Stimulated activated CD4-positive, alpha-beta T cell treated with anti-CD3 and anti-CD28 coated beads, Interleukin-2, amount 100 ng/mL, for 24 hours (primary cell): ENCODE measurements at places on chromosomes 6 and 20.

DNA sequence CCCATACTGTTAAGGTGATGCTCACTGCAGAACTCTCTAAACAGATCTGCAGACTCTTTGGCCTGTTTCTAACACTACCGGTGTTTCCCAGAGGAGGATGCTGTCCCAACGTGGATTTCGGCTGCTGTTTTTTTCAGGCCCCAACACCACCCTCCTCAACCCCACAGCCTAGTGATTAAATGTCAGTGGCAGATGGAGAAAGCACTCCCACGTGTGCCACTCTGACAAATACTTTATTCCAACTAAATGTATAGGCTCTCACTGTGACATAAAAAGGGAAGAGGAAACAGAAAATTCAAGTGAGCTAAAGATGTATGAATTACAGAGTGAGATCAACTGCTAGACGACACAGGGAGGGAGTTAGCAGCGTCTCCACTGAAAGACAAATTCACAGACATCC, 3.6 kb downstream of the TBC1D20 start:
- DNase-seq = no peak

GRCh38 chr6:85867595-85867994, 224.9 kb upstream of the SYNCRIP start:
- DNase-seq = no peak

GRCh38 chr20:24097506-24098245, 109.1 kb upstream of the GGTLC1 start:
- no peak for DNase-seq

DNA sequence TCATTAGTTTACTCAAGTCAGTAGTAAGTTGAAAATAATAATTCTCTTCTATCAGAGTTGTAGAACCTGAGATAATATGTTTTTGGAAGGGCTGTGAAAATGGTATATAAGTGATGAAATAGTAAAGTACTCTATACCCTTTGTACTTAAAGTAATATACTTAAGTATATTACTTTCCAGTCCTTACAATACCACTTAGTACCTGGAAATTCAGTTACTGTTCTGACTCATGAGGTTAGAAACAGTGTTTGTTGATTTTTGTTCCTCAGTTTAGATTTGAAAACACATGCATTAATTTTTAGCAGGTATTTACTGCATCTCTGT, 10.1 kb downstream of the TULP4 start:
- no peak for DNase-seq

DNA sequence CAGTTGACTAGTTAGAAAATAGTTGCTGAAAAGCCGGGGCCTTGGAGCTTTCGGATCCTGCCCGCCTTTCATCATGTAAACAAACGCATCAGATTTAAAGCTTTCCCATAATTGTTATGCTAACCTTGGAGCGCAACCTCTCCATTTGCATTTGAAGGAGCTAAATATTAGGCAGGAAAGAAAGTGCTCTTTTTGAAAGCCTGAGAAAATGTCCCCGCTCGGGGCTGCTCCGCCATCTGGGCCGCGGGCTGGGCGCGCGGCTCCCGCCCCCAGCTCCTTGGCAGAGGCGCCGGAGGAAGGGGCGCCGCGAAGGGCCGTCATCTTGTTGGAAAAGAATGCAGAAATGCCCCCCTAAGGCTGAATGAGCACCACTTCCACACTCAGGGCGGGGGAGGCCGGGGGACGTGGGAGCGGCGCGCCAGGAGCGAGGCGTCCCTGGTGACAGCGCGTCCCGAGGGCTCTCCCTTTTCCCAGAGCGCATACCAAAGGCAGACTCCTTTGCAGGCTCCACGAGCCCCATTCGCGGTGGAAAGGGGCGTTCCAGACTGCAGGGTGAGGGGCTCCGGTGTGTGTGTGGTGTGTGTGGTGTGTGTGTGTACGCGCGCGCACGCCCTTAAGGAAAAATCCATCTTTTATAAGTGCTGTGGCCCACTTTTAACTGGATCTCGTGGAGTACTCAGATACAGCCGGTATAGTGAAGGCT, 145.6 kb upstream of the ID4 start:
- no peak for DNase-seq

GRCh38 chr6:118283766-118284165, 264.3 kb upstream of the PLN start:
- DNase-seq = peak; percentile 43

DNA sequence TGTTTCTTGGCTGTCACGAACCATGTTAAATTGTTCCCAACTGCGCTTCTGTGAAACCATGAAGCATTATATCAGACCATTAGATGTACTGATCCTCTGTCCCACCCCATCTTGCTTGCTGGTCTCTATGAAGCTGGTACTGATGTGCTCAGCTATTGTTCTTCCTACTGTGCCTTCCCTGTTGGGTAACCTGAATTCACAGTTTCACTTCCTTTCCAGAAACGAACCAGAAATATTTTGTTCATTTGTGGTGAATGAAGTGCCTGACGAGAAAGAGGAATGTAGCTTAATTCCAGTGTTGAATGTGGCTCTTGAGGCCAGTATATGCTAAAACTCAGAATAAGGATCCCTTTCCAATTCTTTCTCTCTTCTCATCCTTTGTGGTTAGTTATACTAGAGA, 58.1 kb upstream of the SNAP91 start:
- no peak for DNase-seq

GRCh38 chr6:133062077-133062476, 179.1 kb upstream of the EYA4 start:
- DNase-seq = no peak

GRCh38 chr6:42009844-42010184, 40.5 kb upstream of the TAF8 start:
- no peak for DNase-seq

DNA sequence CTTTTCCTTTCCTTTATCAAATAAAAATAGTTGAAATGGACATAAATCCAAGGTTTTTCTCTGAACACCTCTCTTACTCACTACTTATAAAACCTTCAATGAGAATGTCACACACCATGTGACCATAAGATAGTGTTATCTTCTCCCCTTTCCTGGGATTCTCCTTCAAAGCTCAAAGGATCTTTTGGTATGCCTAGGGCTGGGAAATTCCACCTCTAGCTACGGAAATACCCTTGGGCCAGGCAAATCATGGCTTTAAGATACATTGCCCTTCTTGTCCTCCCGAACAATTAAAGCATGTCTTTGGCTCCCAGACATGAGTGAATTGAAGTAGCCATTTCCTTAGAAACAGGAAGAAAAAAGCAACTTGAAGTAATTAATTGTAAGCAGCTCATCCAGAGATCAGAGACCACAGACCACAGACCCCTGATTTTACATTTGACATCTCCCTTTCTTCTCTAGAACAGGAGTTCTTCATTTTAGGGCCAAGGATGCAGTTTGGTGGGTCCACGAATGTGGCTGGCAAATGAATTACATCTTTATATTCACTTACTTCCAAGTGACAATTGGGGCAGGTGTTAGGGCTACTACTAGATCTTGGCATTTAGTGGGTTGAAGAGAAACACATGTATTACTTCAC, 4.1 kb downstream of the PLCB4 start:
- no peak for DNase-seq

GRCh38 chr6:147547369-147547902, 38.9 kb downstream of the SAMD5 start:
- DNase-seq = no peak

DNA sequence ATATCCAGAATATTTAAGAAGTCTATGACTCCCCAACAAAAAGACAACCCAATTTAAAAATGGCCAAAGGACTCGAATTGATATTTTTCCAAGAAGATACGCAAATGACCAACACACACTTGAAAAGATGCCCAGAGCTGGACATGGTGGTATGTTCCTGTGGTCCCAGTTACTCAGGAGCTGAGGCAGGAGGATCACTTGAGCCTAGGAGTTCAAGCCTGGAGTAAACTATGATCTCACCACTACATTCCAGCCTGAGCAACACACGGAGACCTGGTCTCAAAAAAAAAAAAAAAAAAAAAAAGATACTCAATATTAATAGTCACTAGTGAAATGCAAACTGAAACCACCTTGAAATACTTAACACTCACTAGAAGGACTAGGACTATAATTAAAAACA, 12.2 kb upstream of the ARMC2 start:
- DNase-seq = no peak

DNA sequence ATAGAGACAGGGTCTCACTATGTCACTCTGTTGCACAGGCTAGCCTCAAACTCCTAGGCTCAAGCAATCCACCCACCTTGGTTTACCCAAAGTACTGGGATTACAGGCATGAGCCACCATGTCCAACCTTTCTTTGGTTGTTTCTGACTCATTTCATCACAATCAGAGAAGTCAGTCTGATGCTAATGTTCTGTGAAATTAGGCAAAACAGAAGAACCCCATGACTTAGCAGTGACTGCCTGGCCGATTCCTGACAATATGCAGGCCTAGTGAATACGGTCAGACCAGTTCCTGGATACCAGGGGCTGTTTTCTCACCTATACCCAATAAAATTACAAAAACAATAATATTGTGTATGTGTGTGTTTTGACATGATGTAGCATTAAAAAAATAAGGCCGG, 58.8 kb upstream of the BTN3A2 start:
- DNase-seq = no peak

- no peak for DNase-seq
Observed at GRCh38 chr20:823574-823902, 10.0 kb upstream of the FAM110A start.

DNA sequence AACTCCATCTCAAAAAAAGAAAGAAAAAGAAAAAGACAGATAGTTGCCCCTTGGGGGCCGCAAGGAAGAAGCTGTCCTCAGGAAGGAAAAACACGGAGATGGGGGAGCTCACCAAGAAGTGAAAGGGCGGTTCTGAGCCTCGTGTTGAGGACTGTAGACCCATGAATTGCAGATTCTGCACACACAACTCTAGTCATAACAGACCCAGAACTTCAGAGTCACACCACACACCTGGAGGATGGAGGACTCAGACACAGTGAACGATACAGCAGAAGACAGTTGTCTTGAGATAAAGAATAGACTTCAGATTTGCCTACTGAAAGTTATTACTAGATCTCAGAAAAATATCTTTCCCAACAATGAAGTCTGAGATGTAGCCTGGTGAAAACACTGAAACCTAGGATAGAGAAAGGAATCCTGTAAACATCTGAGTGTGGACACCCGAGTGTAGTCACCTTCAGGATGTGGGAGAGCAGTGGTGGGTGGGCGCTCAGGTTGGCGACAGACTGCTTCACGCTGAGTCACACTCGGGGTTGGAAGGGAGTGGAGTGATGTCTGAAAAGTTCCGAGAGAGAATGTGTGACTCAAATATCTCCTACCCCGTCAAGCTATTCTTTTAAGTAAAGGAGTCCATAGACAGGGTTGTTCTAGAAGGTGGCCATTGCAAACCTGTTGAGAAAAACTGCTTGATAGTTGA, 88.1 kb downstream of the MAP3K4 start:
- DNase-seq = peak; percentile 68

DNA sequence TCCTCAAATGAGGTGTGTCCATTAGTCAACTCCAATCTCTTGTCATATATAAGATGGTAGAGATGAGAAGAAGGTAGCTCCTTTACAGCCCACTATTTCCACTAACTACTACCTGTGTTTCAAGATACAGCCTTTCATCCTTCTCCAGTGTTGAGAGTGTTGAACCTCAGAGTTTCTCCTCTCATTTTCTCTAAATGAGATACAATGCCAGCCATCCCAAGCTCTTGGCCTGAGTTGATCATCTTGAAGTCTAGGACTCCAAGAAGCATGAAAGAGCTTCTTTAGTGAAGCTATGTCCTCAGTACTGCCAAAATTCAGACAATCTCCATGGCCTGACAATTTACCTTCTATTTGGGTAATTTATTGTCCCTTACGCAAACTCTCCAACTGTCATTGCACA, 548 bp upstream of the HLA-DRA start:
- no peak for DNase-seq

DNA sequence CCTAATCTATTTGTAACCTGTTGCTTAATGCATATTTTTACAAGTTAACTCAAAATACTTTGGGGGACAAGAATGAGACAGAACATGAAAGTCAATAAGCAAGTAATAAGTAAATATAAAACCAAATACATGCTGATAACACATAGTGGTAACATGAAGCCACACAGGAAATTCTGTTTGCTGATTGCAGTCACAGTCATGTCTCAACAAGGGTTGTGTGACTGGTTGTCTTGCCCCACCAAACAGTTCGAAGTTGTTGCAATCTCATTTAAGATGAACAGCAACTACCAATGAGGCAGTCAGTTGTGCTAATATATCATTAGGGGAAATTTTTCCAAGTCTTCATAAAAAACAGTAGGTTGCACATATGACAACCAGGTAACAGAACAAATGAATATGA, 14.5 kb downstream of the CD24 start:
- no peak for DNase-seq

GRCh38 chr6:109523478-109523877, 40.5 kb upstream of the ZBTB24 start:
- DNase-seq = no peak

DNA sequence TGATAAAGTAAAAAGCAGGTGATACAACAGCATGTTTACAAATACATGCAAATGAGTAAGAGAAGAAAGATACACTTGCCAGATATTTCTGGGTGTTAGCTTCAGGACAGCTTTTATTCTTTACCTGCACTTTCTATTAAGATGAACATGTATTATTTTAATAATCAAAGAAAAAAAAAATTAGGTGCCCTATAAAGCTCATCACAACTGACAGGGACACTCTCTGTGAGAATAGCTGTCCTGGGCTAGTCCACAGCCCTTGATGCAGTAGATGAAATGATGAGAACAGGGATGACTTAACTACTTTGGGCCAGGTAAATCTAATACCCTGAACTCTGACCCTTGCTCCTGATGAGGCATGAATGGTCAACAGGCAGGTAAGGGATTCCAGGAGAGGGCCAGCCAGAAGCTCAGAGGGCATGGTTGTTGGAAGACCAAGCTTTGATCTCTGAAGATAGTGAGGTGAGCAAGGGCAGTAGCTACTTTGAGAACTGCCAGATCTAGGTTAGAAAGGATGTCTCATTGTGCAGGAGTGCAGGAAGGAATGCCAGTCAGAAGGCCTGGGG, 15.6 kb downstream of the NSFL1C start:
- DNase-seq = no peak

DNA sequence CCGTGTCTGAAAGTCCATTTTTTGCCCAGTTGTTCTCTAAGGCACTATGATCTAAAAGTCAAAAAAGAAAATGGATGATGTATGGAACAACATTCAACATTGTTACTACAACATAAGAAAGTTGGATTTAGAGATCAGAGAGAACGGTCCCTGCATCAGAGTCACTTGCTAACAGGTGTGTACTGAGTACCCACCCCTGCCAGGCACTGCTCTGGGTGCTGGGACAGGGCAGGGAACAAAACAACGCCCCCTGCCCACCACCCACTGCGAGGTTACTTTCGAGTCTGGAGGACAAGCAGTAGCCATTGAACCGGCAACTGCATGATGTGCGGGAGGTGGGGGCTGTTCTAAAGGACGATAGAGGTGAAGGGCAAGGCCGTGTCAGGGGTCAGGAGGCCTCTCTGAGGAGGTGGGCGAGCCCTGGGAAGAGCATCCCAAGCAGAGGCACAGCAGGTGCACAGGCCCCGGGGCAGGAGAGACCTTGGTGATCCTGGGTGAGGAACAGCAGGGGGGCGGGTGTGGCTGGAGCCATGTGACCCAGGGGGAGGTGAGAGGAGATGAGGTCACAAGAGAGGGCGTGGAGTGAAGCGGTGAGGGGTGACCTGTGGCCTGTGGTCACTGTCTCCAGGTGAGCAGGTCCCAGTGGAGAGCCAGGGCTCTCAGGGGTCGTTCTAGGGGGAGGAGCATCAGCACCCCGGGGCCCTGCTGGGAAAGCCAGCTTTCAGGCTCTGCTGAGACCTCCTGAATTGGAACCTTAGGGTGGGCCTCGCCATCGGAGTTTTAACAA, 197.5 kb upstream of the SULF2 start:
- no peak for DNase-seq

GRCh38 chr20:31705598-31706597, 16.8 kb downstream of the BCL2L1 start:
- DNase-seq = no peak
